ENCODE measurements at places on chromosomes 2 and 18.

DNA sequence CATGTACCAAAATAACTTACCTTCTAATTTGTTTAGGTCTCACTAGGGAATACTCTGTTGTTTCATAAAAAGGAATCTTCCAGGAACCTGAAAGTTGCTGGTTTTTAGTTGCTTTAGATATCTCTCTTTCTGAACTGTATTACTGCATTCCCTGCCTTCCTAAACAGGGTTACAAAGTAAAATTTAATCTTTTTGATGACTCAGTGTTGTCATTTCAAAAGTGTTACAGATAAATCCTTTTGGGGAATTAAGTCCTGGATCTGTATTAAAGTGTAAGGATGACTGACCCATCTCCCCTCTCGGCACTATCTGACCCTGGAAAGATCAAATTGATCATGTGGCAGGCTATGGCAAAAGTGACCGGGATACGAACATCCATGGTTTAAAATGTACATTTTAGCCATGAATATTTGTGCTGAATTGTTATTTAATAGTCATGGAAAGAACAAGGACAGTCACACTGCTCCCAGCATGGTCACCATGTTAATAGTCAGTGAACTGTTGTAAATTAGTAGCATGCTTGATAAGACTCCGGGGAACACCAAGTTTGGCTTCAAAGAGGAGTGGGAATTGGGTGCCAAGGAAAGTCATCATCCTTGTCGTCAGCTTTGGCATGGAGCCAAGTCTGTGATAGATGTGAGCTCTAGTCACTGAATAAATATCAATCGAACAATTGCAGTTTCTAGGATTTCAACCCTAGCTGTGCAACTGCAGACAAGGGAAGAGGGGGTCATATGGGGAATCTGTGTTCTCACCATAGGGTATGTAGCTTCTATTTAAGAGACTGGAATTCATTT lies 4.2 kb downstream of the PLEKHA3 start:
- no peak for DNase-seq

DNA sequence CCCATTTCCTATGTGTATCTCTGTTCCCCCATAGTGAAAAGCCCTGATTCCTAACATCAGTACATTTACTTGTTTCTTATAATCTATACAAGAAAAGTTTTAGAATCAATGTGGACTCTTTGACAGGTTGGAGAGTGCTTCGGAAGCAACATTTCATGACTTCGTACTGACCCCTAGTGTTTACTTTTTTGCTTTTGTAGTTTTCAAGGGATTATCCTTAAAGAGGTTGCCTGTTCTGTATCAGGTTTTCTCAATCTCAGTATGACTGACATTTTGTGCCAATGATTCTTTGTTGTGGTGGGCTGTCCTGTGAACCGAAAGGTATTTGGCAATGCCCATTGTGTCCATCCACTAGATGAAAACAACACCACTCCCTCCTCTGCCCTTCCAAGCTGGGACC lies 43.3 kb upstream of the SERPINB2 start:
- no peak for DNase-seq

DNA sequence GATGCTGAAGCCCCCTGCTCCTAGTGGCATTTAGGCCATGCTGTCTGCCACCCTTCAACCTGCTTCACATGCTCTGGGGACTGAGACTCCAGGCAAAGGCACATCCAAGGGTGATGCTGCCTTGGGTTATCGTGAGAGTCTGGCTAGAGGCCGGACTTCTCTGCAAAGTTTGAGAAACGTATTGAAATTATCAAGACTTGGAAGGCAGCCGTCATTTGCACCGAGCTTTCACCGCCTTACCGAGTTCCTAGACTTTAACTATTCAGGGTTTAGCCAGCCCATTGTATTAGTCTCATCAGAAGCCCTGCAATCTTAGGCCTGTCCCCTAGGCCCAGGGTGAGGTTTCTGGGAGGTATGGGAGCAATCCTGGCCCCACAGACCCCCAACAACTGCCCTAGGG lies 34.0 kb downstream of the RDH14 start:
- no peak for DNase-seq

DNA sequence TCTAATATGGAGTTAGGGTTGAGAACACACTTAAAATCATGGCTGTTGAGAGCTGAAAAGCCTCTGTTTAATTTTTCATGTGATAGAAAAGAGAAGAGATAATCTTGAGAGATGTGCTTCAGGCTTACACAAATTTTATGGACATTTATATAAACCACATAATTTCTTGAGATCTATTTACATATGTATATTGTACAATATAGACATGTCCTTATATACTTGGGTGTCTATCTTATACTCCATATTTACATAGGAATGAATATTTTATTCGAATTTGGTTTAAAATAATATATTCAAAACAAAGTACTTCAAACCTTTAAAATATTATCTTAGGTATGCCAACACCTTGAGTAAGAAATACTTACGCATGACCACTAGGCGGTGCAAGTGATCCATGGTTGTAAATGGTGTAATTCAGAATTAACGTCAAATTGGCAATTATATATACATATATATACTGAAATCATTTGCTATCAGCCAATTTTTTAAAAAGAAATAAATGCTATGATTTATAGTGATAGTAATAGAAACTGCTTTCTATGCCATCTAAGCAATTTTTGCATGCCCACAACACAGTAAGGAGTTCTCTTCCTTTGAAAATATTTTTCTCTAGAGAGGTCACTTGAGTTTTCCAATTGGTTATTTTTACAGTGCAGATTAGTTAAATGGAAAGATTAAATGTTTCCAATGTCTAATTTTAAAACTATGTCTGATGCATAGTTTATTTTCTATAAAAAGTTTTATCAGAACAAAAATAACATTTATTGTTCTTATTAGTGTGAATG lies 37.6 kb upstream of the SPAG16 start:
- no peak for DNase-seq

DNA sequence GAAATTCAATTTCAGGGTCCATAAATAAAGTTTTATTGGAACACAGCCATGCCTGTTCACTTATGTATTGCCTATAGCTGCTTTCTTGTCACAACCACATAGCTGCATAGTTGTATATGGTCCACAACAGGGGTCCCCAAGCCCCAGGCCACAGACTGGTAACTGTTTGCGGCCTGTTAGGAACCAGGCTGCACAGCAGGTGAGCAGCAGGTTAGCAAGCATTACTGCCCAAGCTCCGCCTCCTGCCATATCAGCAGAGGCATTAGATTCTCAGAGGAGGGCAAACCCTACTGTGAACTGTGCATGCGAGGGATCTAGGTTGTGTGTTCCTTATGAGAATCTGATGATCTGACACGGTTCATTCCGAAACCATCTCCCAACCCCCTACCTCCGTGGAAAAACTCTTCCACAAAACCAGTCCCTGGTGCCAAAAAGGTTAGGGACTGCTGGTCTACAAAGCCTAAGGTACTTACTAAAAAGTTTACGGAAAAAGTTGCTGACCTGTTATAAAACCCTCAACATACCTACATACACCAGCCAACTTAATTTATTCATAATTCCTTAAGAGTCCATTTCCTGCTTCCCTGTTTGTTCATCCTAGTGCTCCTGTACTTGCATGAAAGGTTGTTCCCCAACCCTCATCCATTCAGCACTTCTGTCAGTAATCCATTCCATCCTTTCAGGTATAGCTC lies 40.1 kb downstream of the NDUFAF7 start:
- DNase-seq: no peak
